ENCODE measurements at places on chromosomes 5 and 9.

DNA sequence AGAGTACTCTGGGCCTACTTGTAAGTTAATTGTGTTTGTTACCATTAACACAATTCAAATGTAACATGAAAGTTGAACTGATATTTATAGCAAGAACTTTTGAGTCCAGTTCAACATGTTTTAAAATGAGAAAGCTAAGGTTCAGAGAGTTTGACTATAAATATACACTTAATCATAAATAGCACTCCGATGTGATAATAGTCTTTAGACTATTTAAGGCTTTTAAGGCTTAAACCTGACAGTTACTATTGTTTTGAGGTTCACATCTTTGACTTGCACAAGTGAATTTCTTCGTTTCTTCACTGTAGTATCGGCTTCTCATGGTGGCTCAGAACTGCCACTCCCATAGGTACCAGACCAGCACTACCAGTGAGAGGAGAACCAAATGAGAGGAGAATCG is 42.4 kb downstream of the ZNF608 start:
- DNase-seq = no peak

DNA sequence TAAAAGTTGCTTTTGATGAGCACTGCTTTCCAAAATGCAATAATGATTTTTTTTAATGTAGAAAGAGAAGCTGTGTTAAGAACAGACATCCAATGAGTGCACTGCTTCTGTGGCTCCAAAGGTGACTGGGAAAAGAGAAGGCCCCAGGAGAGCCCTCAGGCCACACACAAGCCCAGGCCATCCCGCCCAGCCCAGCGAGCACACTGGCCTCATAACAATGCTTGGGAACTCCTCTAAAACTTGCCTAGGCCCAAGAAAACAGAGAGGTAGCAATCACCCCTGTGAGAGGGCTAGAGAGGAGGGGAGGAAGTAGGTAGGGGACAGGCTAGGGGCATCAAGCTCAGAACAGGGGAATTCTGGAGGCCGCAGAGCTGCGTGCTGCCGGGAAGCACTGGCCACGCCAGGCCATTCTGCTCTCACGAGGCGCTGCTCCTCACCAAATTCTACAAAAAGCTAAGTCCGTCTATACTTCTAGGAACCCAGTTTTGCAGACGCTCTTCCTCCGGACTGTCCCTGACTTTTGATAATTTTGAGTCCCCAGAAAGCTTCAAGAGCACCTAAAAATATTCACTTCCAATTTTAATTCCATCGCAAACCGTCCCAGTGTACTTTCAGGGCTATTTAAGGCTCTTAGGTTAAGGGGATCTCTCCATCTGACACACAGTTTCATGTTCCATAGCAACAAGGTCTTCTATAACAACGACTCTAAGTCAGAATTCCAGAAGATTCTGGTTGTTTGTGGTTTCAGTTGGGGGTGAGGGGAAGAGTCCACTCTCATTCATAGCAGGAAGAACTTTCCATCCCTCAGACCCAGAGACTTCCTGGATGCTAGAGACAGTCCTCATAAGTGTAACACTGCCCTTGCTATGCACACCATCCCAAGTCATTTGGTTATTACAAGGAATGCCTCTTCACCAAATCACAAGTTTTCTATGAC is 51.0 kb downstream of the HABP4 start:
- peak; percentile 45 for DNase-seq

DNA sequence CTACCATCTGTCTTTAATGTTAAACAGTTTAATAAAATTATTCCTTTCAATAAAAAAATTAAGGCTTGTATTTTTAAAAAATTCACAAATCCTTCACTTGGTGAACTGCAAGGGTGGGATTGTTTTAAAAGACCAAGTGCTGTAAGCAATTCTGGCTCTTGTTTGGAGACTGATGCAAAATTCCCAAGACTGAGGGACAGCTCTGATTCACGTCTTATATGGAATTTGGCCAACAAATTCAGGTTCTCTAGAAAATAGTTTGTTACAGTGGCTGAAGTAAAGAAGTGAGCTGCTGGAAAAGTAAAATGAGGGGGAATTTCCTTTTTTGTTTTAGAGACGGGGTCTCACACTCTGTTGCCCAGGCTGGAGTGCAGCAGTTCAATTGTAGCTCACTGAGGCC is 58.3 kb downstream of the PRELID2 start:
- DNase-seq = no peak

GRCh38 chr5:169893571-169893970 is 86.7 kb downstream of the INSYN2B start:
- no peak for DNase-seq

DNA sequence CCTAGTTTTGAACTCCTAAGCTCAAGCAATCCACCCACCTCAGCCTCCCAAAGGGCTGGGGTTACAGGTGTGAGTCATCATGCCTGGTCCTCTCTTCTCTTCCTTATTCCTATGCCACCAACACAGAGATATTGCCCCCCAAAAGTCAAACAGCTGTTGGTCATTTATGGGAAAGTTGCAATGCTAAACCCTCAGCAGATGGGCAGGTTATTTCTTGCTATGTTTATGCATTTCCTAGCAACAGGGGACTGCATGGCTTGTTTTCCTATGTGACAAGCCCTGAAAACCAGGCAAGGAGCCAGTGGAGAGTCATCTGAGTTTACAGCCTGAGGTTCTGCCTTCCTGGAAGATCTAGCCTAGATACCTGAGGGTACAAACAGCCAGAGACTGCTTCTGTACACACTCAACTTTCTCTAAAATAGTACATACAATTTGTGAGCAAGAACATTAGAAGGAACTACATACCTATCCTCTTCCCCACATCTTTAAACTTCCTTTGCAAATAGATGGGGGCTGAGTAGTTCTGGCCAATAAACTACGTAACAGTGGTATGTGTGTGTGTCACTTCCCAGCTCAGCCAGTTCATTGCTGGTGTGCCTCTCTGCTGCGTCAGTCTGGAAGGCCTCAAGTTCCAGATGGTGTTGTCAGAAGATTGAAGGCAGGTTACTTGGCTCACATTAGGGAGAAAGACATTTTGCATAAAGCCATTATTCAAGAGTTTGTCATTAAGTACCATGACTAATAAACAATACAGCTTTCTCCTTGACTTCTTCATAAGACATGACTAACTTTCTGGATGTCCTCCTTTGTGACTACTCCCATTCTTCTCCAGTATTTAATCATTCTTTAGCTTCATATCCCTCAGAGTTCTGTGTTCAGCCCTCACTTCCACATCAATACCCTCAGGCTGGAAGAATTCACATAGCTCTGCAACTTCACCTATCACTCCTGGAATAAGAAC is 65.3 kb downstream of the CSNK1A1 start:
- DNase-seq = peak; percentile 100

GRCh38 chr9:72257814-72258213 is 107.2 kb downstream of the ZFAND5 start:
- DNase-seq = no peak

DNA sequence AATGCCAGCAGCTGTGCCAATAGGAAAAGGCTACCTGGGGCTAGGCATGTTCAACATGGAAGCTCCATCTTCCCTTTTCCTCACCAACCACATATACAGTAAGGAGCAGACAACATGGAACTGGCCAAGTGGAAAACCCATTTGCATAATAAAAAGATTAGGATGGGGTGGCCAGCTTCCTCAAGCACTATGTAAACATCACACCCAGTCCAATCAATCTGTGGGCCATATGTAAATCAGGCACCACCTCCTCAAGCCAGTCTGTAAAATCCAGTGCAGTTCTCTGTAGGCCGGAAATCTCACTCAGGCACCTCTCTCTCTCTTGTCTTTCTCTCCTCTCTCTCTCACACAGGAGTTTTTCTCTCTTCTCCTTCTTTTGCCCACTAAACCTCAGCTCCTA is 360.2 kb upstream of the GRIA1 start:
- no peak for DNase-seq

GRCh38 chr9:108270561-108270960 is 585.2 kb downstream of the ACTL7B start:
- DNase-seq = no peak

DNA sequence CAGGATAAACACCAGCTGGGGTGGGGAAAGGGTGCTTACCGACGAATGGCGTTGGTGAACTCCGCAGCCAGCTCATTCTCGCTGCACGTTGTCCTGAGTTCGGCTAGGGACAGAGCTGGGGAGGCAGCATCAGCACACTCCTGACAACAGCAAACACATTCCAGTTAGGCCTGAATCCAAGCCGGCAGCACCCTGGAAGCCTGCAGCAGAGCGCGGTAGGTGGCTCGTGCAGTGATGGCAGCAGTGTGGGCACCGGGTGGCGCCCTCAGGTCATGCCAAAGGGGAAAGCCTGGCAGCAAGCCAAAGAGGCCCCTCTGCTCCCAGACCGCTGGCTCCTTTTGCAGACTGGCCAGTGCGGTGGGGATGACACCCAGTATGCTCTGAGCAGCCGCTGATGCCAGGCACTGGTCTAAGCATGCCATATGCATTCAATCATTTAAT is 66.9 kb downstream of the DCP2 start:
- DNase-seq = no peak

DNA sequence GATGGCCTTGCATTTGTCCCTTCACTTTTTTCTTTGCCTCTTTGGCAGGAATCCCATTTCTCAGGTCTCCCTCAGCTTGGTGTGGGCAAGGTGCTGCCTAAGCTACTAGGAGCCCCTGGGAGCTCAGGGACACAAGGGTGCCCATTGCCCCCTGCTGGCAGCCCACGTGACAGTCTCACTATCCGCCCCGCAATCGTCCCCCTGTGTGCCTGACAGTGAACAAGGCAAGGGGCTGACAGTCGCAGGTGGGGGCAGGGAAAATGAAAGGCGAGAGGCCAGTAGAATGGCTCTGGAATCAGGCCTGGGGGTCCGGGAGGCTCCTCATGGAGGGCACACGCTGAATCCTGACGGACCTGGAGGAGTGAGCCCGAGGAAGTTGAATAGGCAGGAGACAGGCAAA is 2.0 kb upstream of the PCDH12 start:
- DNase-seq = no peak

DNA sequence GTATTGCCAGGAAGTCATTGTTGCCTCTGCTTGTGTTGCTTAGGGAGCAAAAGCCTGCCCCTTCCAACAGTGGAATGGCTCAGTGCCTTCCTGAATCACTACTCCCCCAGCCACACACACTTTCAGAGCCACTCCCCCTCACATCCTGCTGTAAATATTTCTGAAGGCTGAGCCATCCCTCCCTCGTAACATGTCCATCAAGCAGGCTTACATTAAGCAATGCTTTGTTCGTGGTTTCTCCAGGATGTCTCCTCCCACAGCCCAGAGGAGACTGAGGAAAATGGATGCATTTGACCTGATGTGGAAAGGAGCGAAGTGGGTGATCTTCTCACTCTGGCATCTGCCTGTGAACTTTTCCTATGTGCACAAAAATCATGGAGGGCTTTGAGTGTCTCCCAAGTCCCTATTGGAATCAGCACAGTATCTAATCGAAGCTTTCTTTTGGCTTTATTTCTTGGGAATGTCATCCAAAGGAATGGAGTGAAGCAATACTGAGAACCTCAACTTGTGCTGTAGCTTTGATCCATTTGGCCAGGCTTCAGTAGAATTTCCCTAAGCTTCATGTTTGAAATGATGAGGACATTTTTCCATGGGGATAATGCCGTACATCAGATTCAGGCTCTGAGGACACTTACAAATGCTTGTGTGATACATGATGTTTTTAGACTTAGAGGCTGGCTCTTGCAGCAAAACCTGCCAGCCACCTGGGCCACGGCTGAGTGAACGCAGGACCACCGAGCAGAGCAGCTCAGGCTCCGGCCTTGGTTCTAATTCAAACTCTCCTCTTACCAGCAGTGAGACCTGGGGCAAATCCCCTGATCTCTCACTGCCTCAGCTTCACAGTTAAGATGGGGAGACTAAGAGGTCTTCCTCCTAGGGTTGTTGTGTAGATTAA is 389.1 kb downstream of the ENC1 start:
- peak; percentile 83 for DNase-seq

DNA sequence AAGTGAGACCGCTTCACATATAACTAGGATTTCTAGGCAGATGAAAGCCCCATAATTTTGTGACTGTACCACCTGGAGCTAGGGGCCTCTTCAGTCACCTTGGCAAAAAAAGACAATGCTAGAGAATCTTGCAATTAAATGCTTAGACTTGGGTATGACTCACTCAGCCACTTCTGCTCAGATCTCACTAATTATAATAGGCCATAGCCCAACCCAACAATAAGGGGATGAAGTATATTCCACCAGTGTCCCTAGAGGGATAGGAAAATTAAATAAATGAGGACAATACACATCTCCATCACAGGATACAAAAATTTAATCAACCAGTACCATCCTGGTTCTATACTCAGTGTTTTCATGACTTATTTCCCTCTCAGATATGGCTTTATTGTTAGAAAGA is 1079.9 kb upstream of the C9orf72 start:
- no peak for DNase-seq

DNA sequence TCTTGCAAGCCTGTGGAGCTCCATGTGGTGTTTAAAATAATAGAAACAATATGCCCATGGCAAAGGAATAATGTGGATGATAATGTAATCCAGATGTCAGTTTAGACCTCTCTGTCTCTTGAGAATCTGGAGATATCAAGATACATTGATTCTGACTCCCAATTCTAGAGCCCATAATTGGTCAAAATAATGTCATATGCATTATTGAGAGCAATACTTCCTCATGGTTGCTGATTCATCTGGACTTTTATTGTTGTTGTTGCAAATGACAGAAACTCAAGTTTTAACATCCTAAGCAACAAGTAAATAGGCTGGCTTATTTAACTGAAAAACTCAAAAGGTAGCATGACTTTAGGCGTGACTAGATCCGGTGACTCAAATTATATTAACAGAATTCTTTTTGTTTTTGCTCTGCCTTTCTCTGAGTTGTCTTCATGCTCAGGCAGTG is 152.1 kb downstream of the PCSK1 start:
- no peak for DNase-seq

GRCh38 chr5:107330903-107331302 is 339.8 kb downstream of the EFNA5 start:
- DNase-seq = no peak

DNA sequence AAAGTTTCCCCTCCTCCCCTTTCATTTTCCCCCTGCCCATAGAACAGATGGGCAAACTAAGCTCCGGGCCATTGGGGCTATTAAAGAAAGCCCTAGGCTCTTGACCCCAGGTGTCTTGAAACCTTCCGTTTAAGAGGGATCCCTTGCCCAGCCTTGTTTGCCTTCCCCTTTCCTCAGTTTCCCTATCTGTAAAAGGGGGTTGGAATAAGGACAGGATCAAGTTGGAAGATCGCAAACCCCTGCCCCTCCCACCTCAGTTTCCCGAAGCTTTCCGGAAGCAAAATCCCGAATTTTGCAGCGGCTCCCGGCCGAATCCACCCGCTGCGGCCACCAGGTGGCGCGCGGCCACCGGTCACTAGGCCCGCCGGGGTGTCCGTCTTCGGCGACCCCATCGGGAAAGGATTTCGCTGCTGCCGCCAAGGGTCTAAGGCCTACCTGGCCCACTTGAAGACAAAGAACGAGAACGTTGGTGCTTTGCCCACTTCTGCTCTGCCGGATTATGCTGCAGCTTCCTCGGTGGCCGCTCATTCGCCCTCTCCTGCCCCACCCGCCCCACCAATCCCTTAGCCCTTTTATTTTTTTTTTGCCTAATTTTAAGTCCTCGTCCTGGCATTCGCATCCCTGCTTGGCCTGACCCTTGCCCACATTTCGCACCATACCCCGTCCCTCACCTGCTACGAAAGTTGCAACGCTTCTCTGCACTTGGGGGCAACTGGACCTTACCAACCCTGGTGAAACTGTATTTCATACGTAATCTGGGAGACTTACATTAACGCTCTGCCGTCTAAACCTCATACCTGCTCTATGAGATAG is 962 bp upstream of the NR6A1 start:
- no peak for DNase-seq

- no peak for DNase-seq
Measured at GRCh38 chr9:26457151-26457550, 435.5 kb downstream of the CAAP1 start.
